ENCODE measurements at places on chromosomes 6 and 20. TPM values are rescaled to one million over a fixed set of nuclear protein-coding genes. Genes with fewer than 3 reads are reported as not detected.

GRCh38 chr20:52217689-52218395, 26.3 kb upstream of the ZFP64 start:
- DNase-seq: no peak

DNA sequence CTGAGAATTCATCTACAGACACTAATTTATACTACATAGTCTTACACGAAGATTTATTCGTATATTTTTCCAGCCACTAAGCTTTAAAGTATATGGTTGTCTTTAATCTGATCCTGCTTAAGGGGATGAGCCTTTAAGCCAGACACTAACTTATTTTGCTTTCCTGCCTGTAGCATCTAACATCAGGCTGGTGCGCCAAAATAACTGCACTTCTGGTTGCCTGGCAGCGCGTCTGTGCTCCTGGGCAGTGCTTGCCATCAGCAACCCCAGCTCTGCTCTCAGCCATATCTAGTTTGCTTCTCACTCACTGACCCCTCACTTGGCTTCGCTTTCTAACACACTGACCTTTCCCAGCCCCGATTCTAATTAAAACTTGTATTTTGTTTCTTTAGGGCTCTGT, 21.8 kb downstream of the HMGCLL1 start:
- DNase-seq: no peak

GRCh38 chr6:136822046-136822375, 381 bp upstream of the PEX7 start:
- peak; percentile 33 for DNase-seq

- no peak for DNase-seq
Observed at GRCh38 chr6:37311741-37312473, 41.9 kb upstream of the RNF8 start.

DNA sequence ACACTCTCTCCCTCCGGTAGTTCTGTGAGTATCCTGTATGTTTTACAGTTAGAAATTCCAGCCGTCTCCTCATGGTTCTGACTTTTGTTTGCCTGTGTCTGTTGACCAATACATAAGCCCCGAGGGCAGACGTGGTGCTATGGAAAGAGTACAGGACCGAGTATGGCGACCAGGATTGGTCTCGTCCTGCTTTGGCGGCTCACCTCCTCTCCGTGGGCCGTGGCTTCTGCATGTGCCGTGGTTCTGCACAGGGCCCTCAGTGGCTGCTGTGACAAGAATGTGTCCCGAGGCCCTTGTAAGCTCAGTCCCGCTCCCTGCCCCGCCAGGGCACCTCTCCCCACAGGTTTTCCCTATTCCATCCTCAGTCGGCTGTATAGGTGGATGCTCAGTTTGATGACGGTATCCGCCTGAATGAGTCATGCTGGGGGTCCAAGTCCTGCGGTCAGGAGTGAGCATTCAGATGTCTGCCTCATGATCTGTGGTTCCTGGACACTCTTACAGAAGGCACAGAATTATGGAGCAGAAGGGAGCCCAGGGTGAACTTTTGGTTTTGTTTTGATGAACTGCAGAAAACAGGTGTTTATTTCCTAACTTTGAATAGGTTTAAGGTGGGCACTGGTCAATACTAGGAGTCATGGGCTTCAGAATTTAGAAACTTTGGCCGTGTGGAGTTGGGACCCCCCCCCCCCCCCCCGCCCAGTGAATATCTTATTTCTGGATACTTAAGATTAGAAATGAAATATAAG, 1.2 kb downstream of the ARFGAP1 start:
- DNase-seq: no peak

JPH2 gene
- polyA plus RNA-seq: 2.9 TPM

All from ovary (tissue), 10 donors.